ENCODE measurements at places on chromosomes 2 and 18. TPM values are rescaled to one million over a fixed set of nuclear protein-coding genes. Genes with fewer than 3 reads are reported as not detected.

RASGRP3 gene
- 13.7 TPM for total RNA-seq

MDH1B gene
- total RNA-seq, result 3.3 TPM

UGT1A8 gene
- not detected for total RNA-seq

LRRTM1 gene
- total RNA-seq, result not detected

GRCh38 chr2:177783091-177783490 is 289.5 kb downstream of the PDE11A start:
- no peaks in the 10 kb centered on the region for H3K4me1 ChIP-seq
- H3K4me3 ChIP-seq, result no peak overlapping the region
- no peaks in the 10 kb centered on the region for H3K36me3 ChIP-seq
- no peak overlapping the region for H3K27ac ChIP-seq
- H3K27me3 ChIP-seq, result no peaks in the 10 kb centered on the region

- H3K36me3 ChIP-seq, result no peaks in the 10 kb centered on the region
- no peak for DNase-seq
- H3K4me3 ChIP-seq, result no peak overlapping the region
- H3K27ac ChIP-seq, result no peak overlapping the region
- H3K4me1 ChIP-seq, result peaks cover 6% of the 10 kb centered on the region
Measured at GRCh38 chr18:76454418-76454817, 40.6 kb downstream of the ZNF516 start.

GRCh38 chr2:186423481-186423880 is 62.6 kb upstream of the ZC3H15 start:
- no peak overlapping the region for H3K27ac ChIP-seq
- no peaks in the 10 kb centered on the region for H3K27me3 ChIP-seq
- no peaks in the 10 kb centered on the region for H3K36me3 ChIP-seq
- no peak overlapping the region for H3K4me3 ChIP-seq
- DNase-seq, result no peak

DNA sequence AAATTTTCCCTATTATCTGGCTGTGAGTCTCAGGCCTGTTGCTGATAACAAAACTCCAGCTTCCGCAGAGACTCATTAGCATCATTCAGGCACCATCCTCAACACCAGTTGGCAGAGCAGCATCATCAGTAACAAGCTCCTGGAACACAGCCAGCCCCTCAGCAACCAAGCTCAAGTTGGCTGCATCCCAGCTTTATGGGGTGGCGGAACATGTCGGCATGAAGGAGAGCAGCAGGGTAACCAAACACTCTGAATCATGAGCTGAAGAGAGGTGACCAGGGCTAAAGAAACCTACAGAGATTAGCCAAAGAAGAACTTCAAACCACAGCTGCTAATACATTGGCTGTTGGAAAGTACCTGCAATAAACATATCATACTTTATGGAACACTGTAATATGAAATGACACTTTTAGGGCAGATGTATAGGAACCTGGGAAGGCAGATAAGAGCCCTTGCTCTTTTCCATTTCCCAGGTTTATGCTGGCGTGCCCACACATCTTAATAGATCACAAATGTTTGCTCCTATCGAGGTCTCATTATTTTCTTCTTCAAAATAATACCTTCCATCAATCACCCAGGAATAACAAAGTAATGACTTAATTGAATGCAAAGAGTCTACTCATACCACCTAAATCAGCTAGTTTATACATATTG is 63.8 kb downstream of the PDE11A start:
- H3K27ac ChIP-seq, result no peak overlapping the region
- no peaks in the 10 kb centered on the region for H3K27me3 ChIP-seq
- H3K4me3 ChIP-seq, result no peak overlapping the region

GRCh38 chr2:48756289-48756688 is 765 bp upstream of the LHCGR start:
- peaks cover 23% of the 10 kb centered on the region for H3K27me3 ChIP-seq
- DNase-seq, result no peak
- H3K27ac ChIP-seq, result no peak overlapping the region
- H3K4me3 ChIP-seq, result no peak overlapping the region

GRCh38 chr2:68762665-68763064 is 28.1 kb downstream of the ARHGAP25 start:
- H3K27me3 ChIP-seq, result no peaks in the 10 kb centered on the region
- H3K36me3 ChIP-seq, result no peaks in the 10 kb centered on the region
- H3K4me3 ChIP-seq, result no peak overlapping the region
- H3K4me1 ChIP-seq, result peaks cover 60% of the 10 kb centered on the region
- H3K27ac ChIP-seq, result peak overlapping the region; percentile 20

DNA sequence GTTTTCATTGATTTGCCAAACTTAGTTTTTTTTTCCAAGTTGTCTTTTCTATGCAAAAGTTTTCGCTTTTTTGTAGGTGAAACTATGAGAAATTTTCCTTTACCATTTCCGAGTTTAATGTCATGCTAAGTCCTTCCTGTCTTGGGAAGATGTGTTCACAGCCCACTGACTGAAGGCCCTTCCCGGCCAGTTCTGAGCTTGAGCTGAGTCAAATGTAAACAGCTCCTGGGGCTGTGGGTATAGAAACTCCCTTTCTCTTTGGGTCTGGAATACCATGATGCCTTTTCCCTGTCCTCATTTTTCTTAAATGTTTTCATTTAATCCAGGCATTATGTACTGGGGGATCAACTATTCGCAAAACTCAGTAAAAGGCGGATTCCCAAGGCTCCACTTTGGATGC is 69.8 kb upstream of the IL1R1 start:
- no peak overlapping the region for H3K27ac ChIP-seq
- H3K36me3 ChIP-seq, result no peaks in the 10 kb centered on the region
- no peak for DNase-seq
- peaks cover 24% of the 10 kb centered on the region for H3K4me1 ChIP-seq
- no peaks in the 10 kb centered on the region for H3K27me3 ChIP-seq
- no peak overlapping the region for H3K4me3 ChIP-seq

DNA sequence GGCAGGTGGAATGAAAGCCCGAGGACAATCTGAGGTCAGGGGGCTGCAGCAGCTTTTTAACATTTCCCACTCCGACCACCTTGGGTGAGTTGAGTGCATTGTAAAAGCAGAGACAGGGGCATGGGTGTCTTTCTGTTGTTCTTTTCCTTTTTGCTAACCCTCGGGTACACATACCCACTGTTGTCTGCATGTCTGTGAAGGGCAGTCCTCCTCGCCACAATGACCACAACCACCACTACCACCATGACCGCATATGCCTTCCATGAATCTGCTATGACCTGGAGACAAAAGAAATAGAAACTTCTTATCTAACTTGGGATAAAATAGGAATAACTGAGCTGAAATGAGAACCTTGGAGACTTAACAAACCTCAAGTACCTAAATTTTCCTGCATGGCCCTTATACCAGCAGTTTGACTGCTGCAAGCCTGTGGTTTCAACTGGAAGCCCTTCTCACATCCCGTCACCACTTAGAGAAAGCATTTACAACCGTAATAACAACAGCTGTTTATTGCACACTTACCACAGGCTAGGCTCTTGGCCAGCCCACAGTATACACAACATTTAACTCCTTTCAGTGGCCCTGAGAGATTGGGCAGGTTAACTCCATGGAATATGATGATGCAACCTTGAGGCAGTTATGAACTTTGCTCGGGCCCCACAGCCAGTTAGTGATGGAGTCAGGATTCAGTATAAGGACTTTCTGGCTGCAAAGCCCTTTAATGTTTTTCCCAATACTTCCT is 80.3 kb downstream of the GYPC start:
- no peaks in the 10 kb centered on the region for H3K27me3 ChIP-seq
- no peaks in the 10 kb centered on the region for H3K36me3 ChIP-seq
- no peak for DNase-seq
- no peak overlapping the region for H3K4me3 ChIP-seq

DNA sequence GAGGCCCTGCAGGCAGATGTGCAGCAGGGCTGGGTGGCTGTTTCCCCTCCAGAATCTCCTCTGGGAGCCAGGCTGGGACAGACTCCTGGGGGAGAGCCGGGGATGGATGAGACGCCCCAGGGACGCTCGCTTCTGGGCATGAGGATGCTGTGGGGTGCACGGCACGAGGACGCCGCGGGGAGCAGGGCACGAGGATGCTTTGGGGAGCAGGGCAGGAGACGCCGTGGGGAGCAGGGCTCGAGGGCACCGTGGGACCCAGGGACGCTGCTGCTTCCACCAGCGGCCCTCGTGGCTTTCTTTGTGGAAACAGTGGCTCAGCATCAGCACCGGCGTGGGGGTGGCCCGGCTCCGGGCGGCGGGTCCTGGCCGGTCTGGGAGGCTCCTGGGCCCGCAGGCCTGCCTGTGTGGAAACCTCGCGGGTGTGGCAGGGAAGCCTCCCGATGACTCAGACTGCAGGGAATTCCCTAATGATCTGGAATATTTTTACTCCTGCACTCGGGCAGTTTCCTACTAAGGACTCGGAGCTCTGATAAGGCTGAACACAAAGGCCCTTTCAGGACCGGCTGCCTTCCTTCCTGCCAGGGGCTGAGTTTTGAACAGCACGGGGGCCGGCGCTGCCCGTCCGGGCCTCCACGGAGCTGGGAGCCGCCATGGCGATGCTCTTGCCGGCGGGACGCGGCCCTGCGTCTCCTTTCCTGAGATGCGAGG is 62.6 kb downstream of the NFATC1 start:
- H3K27ac ChIP-seq, result peak overlapping the region; percentile 73
- H3K27me3 ChIP-seq, result no peaks in the 10 kb centered on the region
- peaks cover 36% of the 10 kb centered on the region for H3K36me3 ChIP-seq
- peak overlapping the region; percentile 7 for H3K4me3 ChIP-seq

Measured in lower lobe of right lung (tissue), 2 donors.